ENCODE measurements at places on chromosomes 2 and 18.

DNA sequence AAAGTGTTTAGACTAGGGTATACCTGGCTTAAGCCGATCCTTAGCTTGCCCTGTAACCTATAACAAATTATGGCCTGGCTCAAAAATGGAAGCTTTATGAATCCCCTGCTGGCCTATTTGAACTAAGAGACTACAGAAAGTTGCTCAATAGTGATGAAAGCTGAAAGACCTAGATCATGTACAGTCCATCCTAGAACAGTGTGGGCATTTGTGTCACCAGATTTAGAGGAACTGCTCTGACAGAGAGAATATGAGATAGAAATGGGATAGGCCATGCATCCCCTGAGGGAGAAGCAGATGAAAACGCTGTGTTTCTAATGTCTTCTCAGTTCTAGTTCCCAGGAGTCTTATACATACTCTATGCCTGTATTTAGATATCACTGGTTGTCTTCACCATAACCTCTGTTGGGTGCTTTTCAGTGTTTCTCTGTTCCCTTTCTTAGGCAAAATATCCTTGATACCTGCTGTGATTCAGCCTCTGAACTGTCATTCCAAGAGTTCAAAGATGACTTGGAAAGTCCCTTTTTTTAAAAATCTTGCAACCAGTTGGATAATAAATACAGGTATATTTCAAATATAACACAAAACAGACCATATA, 246.9 kb upstream of the SLC39A10 start:
- no peak for DNase-seq

GRCh38 chr18:24272229-24272525, 125.4 kb downstream of the OSBPL1A start:
- DNase-seq: no peak

DNA sequence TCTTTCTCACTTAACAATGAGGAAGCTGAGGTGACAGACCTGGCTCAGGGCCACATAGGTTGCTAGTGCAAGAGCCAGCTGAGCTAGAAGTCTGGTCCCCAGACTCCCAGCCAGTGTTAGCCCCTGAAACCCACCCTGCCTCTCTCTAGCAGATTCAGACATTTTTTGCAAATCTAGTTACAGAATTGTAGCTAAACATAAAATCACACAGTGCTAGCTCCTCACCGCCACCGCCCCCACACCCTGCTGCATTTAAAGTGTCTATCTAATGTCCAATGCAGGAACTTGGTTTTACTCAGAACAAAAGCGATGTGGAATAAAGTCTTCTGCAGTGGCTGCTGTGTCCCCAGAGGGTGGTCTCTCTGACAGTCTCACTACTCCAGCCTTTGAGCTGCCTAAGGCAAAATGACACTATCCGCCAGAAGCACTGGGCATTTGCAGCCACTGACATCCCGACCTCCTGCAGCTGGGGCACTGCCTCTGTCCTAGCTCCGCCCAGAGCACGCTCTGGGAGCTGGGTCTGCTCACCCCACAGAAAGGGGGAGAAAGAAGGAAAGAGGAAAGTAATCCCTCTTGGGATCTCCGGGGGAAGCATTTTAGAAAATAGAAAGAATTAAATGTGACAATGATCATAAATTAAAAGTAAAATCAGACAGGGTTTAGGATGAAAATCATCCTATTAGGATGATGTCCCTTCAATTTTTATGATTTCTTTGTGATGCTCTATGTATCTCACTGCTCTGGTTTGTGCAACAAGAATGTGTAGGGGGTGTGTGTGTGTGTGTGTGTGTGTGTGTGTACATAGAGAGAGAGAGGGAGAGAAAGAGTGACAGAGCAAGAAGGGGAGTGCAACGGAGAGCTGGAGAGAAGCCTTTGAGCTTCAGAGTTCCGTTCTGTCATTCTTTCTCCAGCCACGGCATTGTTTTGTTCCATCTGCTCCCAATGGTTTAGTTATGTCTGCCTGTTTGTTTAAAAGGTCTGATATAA, 50.5 kb upstream of the ST8SIA3 start:
- no peak for DNase-seq

- DNase-seq: no peak
These were observed 32.9 kb downstream of the EPAS1 start for GRCh38 chr2:46329803-46330775.

GRCh38 chr2:229701716-229702115, 12.6 kb downstream of the DNER start:
- DNase-seq: no peak

- no peak for DNase-seq
These were observed 7.4 kb upstream of the SLC16A14 start for GRCh38 chr2:230075988-230076631.

GRCh38 chr2:226564667-226565066, 235.0 kb downstream of the IRS1 start:
- no peak for DNase-seq

DNA sequence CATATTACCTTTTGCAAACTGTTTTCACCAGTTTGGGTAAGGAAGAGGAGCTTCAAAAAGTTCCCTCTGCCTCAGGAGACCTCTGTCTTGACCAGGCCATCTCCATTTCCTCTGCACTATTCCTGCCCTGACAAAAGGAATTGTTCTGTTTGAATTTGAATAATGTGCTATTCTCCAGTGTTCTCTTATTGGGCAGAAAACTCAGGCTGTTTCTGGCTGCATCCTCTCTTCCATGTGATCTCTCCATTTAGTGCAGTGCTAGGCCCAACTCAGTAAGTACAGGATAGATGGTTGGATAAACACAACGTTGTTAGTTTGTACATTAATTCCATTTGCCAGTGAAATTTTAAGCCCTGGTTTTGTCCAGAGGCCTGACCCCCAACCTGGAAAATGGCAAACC, 102.2 kb upstream of the CELF4 start:
- no peak for DNase-seq

- DNase-seq: no peak
These were observed 309.8 kb downstream of the ERBB4 start for GRCh38 chr2:212228743-212229171.

DNA sequence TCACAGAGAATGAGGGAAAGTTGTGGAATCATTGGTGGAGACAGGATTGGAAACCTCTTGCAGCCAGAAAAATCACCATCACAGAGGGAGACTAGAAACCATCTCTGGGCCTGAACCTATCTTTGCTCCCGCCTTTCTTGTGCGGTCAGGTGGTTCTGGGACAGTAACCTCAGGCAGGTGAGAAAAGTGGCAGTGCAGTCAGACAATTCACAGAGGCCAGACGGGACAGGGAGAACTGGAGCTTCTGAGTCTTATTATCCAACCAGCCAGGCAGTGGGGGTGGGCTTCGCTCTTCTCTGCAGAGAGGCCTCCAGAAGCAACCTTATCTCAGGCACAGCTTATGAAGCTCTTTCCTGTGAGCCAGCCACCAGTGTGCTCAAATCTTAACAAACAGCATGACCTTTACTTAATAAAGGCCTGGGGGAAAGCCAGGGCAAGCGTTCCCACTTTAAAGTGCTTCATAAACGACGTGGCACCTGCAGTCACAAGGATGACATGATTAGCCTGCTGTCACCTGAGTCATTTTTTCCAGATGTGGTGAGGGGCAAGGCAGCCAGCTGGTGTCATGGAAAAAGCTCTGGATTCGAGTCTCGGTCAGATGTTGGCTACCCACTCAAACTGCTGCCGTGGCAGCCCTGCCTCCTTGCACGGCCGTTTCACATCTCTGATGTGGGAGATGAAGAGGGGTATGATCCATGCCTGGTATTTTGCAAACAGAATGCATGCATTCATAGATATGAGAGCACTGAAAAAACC, 109.7 kb downstream of the B3GNT2 start:
- DNase-seq: peak; percentile 58

DNA sequence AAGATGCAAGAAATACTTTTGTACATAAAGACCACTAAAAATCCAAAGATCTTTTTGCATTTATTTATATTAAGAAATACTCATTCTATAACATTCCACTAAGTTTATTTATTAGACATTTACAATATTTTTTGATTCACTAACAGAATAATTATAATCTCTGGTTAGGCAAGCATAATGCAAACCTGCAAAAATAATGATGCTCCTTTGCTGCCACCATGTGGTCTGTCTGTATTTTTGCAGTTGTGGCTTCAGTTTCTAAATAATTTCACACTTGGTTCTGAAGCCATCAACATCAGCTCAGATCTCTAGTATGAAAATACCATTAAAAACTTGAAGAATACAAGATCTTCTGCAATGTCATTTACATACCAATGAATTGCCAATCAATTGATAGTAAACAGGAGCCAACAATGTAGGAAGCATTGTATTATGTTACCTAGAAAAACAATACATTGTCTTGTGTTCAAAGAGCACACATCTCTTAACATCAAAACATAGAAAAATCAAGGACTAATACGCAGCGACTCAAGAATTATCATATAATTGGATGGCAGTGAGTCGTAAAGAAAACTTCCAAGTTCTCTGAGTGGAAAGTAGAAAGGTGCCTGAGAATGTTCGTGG, 28.8 kb upstream of the WDR75 start:
- no peak for DNase-seq

DNA sequence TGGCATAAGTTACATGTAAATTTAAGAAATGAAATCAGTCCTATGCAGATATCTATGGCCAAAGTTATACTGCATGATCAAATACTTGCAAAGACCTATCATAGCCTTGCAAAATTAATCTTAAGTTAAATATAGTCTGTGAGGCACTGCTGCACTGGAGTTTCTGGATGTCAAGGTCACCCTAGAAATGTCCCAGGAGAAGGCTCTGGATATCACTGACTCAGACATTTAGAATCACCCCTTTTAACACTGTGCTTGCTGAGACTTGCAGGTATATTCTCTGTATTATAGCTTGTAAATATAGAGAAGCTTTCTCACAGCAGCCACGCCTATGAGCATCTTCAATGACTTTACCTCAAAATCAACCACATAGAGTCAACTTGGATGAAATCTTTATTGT, 51.5 kb downstream of the ETAA1 start:
- DNase-seq: no peak

- no peak for DNase-seq
These were observed 216.6 kb downstream of the RTP5 start for GRCh38 chr2:242085941-242086621.

DNA sequence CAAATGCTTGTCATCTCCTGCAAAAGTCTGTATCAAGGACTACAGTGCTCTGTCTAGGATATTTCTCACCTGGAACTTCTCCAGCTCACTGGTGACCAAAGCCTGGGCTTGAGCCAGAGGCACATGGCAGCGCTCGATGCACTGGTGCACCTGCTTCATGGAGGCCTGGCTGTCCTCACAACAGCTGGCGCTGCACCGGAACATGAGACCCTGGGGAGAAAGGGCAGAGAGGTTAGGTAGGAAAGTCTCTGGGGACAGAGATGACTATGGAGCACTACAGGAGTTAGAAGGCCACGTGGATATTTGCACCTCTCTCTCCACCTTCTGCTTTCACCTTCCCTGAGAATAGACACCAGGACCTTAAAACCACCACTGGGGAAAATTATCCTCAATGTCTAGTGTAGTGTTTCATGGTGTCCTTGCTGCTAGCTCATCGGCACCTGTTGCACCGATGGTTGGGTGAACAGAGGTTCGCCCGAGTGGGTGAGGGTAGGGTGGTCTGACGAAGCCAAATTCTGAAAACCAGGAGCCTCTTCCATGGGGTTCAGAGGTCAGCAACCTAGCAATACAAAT, 1.0 kb downstream of the FAM136A start:
- DNase-seq: no peak

DNA sequence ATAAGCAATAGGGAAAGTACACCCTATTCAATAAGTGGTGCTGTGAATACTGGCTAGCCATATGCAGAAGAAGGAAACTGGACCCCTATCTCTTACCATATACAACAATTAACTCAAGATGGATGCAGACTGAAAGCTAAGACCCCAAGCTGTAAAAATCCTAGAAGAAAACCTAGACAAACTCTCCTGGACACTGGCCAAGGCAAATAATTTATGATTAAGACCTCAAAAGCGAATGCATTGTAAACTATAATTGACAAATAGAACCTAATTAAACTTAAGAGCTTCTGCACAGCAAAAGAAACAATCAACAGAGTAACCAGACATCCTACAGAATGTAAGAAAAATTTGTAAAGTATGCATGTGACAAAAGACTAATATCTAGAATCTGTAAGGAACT, 41.1 kb upstream of the ASXL3 start:
- no peak for DNase-seq

DNA sequence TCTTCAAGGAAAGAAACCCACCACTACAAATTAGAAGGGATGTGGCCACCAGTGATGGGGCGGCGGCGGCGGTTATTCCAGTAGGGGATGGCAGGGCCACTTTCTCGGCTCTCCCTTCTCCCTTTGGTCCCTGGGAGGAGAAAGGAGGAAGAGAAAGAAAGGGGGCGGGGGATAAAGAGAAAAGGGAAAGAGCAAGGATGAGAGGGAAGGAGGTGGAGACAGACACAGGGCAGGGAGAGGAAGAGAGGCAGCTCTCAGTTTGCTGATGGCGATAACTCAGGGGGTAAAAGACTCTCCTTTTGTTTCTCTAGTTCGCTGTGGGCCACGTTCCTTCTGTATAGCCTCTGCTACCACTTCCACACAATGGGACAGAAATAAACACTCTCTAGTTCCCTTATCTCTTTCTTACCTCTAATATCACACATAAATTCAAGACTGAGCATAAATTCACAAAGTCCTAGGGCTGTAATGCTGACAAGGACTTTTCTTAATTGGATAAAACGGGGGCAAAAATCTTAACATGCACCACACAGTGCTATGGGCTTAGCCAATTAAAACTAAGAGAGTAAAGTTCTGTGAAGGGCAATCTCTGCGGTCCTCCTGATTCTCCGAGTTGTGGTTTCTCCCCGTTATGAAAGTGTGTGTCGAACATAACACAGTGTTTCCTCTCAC, 14.6 kb downstream of the SFT2D3 start:
- DNase-seq: no peak

GRCh38 chr2:202032846-202033316, 774 bp upstream of the FZD7 start:
- no peak for DNase-seq

- DNase-seq: no peak
These were observed 62.1 kb downstream of the GBX2 start for GRCh38 chr2:236105955-236106607.

DNA sequence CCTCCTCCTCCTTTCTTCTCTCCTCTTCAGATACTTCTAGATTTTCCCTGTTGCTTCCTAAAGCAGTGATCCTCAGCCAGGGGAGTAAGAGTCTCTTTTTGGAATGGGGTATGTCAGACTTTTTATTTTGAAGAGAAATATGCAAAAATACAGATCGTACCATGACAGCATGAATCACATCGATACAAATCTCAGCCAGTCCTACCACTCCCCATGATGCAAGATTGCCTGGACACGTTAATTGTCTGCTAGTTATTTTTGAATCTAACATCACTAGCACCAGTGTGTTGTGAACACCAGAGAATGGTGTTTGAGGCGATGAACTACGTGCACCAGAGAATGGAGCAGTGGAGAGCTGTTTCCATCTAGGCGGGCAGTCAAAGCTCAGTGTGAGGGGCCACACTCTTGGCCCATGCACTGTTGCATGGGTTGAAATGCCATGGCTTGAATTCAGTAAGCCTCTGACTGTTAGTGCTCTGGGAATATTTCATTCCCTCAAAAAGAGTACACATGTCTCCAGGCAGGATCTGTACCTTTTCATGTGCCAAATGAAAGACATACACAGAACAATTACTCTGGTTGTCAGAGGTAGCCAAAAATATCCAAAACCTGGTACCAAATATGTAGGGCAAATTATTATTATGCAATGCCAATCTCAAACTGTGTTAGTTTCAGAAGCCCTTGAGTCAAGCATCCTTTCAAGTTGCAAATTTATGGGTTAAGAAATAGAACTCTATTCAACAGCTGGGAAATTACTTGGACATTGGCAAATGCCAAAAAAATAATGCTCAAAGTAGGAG, 46.3 kb upstream of the RALBP1 start:
- DNase-seq: no peak

Data from stimulated activated CD8-positive, alpha-beta memory T cell treated with anti-CD3 and anti-CD28 coated beads, Interleukin-15, amount 100 ng/mL, for 4 hours (primary cell).